Mucosa of gallbladder (tissue), 1 donor: ENCODE measurements at places on chromosomes 7 and 10. TPM values are rescaled to one million over a fixed set of nuclear protein-coding genes. Genes with fewer than 3 reads are reported as not detected.

CPEB3 gene
- 9.7 TPM for total RNA-seq

LRIT1 gene
- total RNA-seq, result not detected

CNTNAP2 gene
- 1.6 TPM for total RNA-seq

EGR2 gene
- 19.3 TPM for total RNA-seq

GPC2 gene
- total RNA-seq, result 5.6 TPM

PDZD7 gene
- total RNA-seq, result 5.3 TPM

GIMAP2 gene
- 19.1 TPM for total RNA-seq

ANLN gene
- total RNA-seq, result 4.1 TPM

RARRES2 gene
- total RNA-seq, result 143 TPM

DNA sequence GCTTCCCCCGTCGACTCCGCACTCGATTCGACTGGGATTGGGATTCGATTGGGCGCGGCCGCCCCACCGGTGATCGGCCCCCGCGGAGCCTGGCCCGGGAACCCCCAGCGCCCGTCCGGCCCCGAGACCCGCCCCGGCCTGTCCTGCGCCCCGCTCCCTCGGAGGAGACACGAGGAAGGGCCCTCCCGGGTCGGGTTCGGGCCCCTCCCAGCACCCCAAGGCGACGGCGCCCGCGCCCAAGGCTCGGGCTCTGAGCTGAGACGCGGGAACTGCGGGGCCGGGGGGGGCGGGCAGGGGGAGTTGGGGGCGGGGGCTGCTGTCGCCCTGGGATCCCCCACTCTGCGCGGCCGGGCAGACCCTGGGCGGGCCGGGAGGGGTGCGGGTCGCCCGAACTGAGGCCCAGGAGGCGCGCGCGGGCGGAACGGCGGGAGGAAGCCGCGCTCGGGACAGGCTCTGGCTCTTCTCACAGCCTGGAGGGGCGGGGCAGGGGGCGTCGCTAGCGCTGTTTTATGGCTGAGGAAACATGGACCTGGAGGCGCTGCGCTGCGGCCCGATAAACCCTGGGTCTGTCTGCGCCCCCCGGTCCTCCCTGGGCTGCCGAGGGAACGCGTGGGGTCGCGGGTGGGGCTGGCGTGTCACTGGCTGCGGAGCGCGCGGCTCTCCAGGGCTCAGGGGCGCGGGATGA lies 1.7 kb upstream of the NKX6-2 start:
- DNase-seq, result no peak

DNA sequence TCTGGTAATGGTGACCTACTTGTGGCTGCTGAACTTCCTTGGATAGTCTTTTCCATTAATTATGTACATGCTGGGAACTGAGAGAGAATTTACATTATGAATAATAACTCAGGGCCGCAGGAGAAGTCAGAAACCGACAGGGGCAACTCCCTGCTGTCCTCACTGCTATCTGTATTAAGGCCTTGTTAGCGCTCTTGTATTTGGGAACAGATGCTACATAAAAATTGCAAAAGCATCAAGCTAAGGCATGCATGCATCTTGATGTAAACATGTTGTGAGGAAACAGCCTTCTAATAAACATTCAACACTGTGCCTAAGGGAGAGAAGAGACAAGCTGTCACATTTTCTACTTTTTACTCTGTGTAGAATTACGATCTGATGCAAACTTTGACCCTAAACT lies 158.4 kb downstream of the PARD3 start:
- no peak for DNase-seq

GRCh38 chr7:84317536-84317935 lies 122.9 kb upstream of the SEMA3A start:
- DNase-seq, result no peak

GRCh38 chr7:141710301-141710700 lies 2.1 kb downstream of the WEE2 start:
- no peak for DNase-seq

- DNase-seq, result peak; percentile 34
Observed at GRCh38 chr10:99698504-99699080, 33.3 kb downstream of the COX15 start.

DNA sequence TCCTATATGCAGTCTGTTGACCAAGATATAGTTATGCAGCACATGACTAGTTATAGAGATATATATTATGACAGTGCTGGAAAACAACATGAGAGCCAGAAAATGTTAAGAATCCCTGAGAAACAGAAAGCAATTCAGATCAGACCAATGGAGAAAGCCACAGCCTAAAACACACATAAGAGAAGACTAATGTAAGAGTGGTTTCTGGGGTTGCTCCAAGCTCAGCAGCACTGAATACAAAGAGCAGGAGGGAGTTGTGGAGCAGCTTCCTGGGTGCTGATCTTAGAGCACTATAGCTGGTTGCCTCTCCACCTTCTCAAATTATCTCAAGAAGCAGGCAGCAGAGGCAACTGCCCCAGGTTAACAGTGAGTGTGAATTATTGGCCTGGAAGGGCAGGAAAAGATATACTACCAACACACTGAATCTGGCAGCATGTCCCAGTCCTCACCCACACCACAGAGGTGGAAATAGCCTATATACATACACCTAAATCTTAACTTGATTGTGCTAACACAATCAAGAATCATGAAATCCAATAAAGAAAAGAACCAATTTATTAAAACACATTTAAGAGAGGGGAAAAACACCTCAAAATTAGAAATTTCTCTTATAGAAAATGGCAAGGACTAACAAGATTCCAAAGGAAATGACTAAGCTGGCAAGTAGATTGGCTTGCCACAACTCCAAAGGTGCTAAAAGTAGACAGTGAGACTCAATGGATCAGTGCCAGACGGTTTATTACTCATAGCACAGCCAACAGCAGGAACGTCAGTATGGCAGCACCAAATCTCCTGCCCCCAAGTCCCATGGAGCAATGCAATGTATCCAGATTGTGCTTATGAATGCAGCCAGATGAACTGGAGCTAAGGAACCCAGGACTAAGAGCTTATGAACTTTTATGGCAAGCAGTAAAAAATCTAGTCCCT lies 5.1 kb downstream of the PTTG1IP2 start:
- DNase-seq, result no peak

- peak; percentile 22 for DNase-seq
Observed at GRCh38 chr10:103442031-103442461, 10.1 kb downstream of the CALHM2 start.

GRCh38 chr10:24315211-24315610 lies 106.3 kb downstream of the KIAA1217 start:
- DNase-seq, result no peak

DNA sequence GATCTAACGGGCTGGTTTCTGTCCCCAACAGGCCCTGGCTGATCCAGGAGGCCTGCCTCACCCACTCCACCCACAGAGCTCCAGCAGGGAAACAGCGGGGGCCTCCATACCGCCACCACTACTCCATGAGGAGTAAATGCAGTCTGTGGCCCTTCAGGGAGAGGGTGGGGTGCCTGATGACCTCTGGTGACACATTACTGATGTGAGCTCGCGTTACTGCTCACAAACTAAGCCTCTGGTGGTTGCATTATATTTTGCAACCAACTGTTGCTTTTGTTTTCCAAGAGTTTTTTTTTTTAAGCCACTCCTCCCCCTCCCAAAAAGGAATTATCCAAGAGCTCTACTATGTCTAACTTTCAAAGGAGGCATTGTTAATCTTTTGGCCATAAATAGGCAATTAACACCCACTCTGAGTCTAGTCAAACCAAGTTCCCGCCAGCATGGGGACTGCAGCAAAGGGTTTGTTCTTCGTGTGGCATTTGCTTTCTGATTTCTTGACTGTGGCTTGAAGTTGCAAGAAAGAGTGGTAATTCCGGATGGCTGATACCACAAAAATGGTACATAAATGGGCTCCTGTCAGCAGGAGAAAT lies 72.6 kb downstream of the FAM53B start:
- no peak for DNase-seq

- DNase-seq, result no peak
Observed at GRCh38 chr10:122643931-122644534, 55.6 kb downstream of the C10orf120 start.

GRCh38 chr10:78579995-78580394 lies 488.8 kb upstream of the ZMIZ1 start:
- peak; percentile 68 for DNase-seq

DNA sequence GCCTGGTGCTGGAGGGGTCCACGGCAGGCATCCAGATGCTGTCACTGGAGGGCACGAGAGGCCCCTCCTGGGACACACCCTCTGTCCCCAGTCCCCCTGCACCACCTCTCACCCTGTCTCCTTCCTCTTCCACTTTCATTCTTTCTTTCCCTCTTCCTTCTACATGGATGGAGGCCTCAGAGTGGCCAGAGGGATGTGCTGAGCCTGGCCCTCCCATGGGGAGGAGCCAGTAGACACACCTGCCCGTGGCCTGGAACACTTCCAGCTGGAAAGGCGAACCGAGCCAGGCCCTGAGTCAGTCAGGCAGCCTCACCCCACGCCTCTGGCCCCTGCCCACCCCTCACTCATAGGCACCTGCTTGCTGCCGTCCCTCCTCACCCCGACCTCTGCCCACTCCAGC lies 55.9 kb upstream of the MXI1 start:
- peak; percentile 85 for DNase-seq

DNA sequence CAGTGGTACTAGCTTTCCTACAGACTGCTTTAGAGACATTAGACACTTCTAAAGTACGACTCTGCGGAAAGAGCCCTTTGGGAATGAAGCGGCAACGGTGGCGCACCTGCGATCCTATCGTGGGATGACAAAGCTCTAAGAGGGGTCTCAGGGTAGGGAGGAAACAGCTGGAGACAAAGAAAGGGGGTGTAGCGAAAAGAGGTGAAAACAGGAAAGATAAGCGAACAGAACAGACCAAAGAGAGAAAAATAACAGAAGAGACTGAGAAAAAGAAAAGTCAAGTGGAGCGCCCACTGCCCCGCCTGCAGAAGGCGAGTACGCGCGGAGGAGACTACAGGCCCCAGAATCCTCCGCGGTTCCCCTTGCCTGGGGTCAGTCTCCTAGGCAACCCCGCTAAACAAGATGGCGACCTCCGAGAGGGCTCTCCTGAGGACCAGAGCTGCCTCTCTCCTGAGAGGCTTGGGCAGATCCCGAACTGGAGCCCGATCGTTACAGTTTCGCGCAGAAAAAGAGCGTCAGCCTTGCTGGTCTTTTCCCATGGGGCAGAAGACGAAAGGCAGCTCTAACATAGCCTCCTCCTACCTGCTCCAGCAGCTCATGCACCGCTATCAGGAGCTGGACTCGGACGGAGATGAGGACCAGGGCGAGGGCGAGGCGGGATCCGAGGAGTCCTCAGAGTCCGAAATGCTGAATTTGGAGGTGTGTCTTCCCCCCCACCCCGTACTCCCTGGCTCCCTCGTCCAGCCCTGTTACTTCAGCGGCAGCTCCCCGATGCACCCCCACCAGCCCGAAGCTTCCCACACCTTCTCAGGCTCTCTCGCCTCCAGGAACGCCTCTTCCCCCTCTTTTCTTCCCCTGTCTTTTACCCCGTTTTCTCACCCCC lies at the start of gene LRGUK:
Gene LRGUK (plus strand): TSS at position 375 of the 883 bp plus-strand sequence. CDS start 28 bp downstream, at position 403.
- peak; percentile 83 for DNase-seq

DNA sequence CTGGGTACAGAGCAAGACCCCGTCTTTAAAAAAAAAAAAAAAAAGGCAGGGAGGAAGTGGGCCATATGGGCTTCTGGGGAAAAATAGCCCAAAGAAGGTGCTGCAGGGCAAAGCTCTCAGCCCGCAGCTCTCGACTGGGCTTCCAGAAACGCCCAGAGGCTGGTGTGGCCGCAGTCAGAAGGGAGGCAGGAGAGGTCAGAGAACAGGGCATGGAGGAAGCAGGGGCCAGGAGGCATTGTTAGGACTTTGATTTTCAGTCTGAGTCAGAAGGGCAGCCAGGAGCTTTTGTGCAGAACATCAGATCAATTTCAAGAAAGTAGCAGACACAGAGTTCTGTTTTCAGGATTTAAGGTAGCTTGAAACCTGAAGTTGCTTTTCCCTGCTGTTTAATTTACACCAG lies 35.3 kb upstream of the CYTH3 start:
- peak; percentile 54 for DNase-seq

DNA sequence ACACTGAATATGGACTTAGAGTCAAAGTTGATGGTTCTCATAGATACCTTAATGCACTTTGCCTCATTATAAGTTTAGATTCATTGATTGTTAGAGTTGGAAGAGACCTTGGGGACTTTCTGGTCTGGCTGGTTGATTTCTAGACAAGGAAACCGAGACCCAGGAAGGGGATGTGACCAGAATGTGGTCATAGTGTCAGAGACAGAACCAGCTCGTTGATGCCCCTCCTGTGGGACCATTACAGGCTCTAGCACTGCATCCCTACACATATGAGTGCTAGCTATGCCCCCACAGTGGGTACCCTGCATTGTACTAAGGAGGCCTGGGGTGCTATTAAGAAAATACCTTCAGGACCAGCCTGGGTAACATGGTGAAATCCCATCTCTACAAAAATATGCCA lies 306.6 kb downstream of the CAMK1D start:
- DNase-seq, result no peak

DNA sequence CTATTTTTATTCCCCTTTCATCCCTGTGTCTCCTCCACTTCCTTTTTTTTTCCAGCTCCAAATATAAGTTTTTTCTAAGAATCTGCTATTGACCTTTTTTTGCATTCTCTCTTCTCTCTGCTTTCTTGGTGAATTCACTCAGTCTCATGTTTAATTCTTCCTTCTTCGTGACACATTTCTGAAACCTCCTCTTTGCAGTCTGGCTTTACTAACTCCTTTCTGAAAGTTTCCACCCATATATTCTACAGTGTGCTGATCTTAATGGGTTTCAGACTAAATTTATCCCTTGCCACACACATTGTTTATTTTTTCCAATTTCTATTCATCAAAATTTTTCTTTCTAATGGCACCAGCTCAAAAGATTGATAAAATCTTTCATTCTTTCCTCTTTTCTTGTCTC lies 47.8 kb upstream of the CALD1 start:
- no peak for DNase-seq

- DNase-seq, result no peak
Observed at GRCh38 chr7:32357535-32358277, 132.5 kb downstream of the LSM5 start.

GRCh38 chr7:47956220-47956619 lies 8.0 kb upstream of the PKD1L1 start:
- DNase-seq, result no peak

- DNase-seq, result no peak
Observed at GRCh38 chr7:52472006-52472620, 563.3 kb upstream of the POM121L12 start.

DNA sequence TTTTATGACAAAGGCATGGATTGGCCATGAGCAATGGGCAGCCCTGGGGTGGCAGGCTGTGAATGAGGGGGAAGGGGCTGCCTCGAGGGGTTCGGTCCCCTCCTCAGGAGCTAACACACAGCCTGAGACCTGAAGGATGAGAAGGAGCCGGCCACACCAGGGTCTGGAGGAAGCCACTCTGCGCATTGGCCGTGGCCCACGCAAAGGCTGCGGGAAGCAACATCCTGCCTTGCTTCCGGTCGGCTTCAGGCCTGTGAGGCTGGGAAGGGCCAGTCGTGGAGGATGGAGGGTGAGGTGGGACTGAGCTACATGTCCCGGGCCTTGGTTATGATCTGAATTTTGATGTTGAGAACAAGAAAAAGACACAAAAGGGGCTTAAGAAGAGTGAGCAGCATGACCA lies 49.4 kb downstream of the RGS10 start:
- no peak for DNase-seq

- no peak for DNase-seq
Observed at GRCh38 chr7:23135755-23136154, 30.2 kb downstream of the KLHL7 start.

DNA sequence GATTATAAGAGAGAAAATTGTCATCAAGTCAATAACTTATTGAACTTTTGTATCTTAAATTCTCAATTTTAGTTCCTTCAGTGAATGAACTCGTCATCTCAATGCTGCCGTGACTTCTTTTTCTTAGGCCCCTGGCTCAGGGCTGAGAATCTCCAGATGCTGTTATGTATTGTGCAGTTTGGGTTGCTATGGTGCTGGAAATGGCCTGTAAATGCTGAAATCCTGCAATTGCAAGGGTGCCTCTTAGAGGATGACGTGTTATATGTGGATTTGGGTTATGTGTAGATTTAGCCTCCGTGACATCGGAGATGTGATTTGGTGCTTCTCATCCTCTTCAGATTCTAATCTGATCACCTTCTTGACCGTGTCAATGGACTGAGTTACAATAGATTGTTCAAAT lies 55.7 kb upstream of the ZRANB1 start:
- DNase-seq, result no peak
